ENCODE measurements at places on chromosomes 7 and 10.

DNA sequence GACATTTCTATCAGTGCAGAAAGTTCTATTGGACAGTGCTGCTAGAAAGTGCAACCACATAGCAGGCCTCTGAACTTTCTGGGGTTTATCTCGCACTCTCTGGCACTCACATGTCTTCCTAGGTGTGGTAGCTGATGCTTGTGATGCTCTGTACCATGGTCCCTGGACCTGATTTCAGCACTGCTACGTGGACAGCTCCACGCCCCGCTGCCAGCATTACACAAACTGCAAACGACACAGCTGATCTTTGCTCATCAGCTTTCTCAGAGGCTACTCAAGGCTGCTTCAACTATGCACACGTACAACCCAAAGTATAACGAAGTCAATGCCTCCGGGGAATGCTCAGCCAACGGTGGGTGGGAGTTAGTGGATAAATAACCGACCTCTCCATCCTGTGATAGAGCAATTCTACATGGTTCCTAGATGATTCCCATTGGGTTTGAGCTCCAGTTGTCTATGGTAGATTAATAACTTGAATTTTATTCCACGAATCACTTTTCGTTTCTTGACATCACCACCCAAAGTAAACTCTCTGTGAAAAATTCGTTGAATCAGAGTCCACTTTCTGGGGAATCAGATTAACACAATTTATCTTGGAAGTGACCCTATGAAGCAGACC lies 302.5 kb downstream of the ACTR3B start:
- no peak for DNase-seq

GRCh38 chr10:201328-201771 lies 66.1 kb downstream of the ZMYND11 start:
- DNase-seq: no peak

DNA sequence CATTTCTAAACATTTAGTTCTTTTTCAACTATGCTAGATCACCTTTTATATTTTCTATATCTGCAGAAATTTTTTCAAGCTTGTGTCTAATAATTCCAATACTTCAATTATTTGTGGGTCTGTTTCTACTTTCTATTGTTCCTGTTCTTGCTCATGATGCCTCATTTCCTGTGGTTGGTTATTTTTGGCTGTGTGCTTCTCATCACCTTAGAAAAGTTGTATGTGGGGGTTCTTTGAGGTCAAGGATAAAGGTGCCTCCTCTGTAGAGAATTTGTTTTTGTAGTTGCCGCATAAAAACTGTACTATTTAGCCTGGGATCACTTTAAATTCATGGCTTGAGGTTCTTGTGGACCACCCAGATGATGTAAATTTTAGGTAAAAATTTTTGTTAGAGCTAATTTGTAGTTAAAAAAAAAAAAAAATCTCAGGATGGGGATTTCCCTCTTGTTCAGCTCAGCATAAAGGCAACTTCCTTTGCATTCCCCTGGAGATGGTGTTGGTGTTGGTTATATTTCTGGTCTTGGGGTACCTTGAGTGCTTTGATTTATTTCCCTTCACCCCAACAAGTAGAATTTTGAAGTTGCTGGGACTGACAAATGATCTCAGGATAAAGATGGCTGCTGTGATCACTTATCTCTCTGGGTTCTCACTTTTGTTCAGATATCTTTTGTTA lies 27.0 kb upstream of the JAZF1 start:
- DNase-seq: no peak

DNA sequence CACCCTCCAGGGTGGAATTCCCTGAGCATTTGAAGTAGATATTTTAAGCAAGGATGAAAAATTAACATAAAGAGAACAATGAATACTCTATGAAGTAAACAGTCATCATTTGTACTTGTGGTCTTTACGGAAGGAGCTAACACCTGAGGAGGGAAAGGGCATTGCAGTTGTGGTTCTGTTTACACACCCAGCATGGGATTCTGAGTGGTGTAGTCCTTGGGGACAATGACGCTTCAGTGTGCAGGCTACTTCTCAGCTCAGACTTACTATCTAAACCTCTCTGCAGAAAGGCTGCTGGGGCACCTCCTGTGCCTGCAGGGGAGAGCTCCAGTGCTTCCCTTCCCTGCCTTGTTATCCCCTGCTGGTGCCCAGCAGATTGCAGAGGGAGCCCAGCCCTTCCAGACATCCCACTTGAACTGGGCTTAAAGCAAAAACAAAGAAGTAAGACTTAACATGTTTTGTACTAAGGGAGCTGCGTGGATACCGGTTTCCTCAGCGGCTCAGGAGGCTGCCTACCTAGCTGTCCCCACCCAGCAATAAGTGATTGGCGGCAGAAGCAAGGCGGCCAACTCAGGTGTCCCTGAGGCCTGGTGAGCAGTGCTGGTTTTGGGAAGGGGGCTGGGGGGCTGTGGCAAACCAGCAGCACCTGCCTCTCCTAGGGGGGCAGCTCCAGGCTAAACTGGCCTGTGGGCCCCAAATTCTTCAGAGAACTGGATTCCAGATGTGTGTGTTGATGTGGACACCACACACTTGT lies 89.1 kb downstream of the CELF2 start:
- DNase-seq: no peak

DNA sequence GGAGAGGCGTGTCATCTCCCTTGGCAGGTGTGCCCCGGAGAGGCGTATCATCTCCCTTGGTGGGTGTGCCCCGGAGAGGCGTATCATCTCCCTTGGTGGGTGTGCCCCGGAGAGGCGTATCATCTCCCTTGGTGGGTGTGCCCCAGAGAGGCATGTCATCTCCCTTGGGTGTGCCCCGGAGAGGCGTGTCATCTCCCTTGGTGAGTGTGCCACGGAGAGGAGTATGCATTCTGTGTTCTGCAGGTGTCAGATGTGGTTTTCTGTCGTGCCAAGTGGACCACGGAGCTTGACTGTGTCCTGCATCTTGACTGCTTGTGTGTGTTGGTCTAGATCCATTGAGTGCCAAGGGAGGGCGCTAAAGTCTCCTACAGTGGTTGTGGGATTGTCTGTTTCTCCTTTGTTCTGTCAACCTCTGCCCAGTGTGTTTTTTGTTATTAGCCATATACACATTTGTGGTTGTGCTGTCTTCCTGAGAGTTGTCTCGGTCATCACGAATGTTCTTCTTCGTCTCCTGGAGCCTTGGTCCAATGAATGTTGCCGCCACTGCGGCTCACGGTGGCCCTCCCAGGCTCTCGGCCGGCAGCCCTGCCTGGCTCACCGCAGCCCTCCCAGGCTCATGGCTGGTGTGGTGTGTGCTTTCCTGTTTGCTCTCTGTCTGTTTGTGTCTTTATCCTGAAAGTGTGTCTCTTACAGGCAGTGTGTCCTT lies 96.8 kb downstream of the INPP5A start:
- DNase-seq: no peak

All from activated effector memory CD4-positive, alpha-beta T cell treated with Interleukin-2 at 50 U/mL for 16 hours (primary cell).